Spleen (tissue), 13 donors: ENCODE measurements at places on chromosomes 7 and 10. TPM values are rescaled to one million over a fixed set of nuclear protein-coding genes. Genes with fewer than 3 reads are reported as not detected.

GRCh38 chr10:93861825-93862224 lies 32.0 kb upstream of the SLC35G1 start:
- no peak overlapping the region for H3K27ac ChIP-seq
- no peak overlapping the region for H3K4me3 ChIP-seq
- H3K27me3 ChIP-seq = no peaks in the 10 kb centered on the region
- no peaks in the 10 kb centered on the region for H3K36me3 ChIP-seq
- no peaks in the 10 kb centered on the region for H3K4me1 ChIP-seq

- H3K36me3 ChIP-seq = peaks cover 10% of the 10 kb centered on the region
- no peak for DNase-seq
- peaks cover 50% of the 10 kb centered on the region for H3K4me1 ChIP-seq
- no peaks in the 10 kb centered on the region for H3K27me3 ChIP-seq
- H3K27ac ChIP-seq = no peak overlapping the region
Observed at GRCh38 chr7:37281368-37282092, 167.1 kb downstream of the ELMO1 start.

- no peaks in the 10 kb centered on the region for H3K27me3 ChIP-seq
- no peaks in the 10 kb centered on the region for H3K4me1 ChIP-seq
- no peaks in the 10 kb centered on the region for H3K36me3 ChIP-seq
- DNase-seq = no peak
- no peak overlapping the region for H3K4me3 ChIP-seq
Observed at GRCh38 chr7:47040795-47041347, 541.0 kb downstream of the TNS3 start.

GRCh38 chr10:55232553-55232952 lies 431.5 kb upstream of the PCDH15 start:
- no peaks in the 10 kb centered on the region for H3K36me3 ChIP-seq
- no peak for DNase-seq
- H3K27ac ChIP-seq = peak overlapping the region; percentile 21
- H3K27me3 ChIP-seq = no peaks in the 10 kb centered on the region

DNA sequence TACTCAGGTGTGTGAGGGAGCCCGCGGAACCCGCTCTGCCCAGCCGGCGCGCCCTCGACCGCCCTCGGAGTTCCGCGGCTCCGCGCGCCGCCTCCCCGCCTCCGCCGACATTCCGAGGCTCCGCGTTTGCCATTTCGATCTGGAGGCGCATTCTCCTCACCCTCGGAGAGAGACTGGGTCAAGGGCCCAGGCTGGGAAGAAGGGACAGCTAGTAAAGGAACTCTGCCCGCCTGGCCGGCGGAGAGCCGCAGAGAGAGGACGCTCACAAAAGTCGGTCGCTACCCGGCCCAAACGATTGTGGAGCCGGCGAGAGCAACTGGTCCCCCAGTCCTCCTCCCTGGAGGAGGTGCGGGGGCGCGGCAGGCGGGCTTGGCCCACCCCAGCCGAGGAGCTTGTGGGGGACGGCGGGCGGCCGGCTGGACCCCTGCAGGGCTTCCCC lies 74.5 kb upstream of the LEP start:
- DNase-seq = no peak
- no peaks in the 10 kb centered on the region for H3K36me3 ChIP-seq
- H3K4me3 ChIP-seq = peak overlapping the region; percentile 44
- H3K27me3 ChIP-seq = peaks cover 77% of the 10 kb centered on the region

The ARHGEF5 gene
- polyA plus RNA-seq = 1.2 TPM
